Mucosa of gallbladder (tissue), 1 donor: ENCODE measurements at places on chromosomes 2 and 18.

DNA sequence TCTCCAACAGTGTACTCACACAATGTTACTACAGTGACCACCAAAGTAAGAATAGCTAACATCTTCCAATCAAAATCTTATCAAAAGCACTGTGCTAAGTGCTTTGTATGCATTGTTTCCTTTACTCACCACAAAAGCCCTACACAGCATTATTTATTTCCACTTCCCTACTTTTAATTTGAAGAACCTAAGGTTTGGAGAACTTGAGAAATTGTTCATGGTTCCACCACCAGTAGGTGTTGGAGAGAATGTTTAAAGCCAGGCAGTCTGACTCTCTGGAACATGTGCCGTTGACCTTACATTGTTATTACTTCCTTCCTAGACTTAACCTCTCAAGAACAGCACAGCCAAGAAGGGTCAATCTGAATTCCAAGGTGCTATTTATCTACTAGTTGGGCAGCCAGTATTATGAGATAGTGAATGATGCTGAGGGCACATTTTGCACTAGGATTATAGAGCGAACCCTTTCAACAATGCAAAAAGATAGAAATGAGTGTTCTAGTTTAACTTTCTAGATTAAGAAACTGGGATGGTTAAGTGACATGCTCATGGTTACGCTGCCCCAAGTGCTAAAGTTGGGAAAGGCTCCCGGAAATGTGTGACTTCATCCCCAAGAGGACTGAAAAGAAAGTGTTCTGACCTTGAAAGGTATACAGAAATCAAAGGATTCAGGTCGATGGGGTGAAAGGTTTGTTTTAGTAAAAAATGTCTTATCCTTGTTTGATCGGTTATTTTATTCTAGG is 55.2 kb upstream of the FAM136A start:
- DNase-seq = no peak

- no peak for DNase-seq
These were observed 62.6 kb downstream of the KCTD18 start for GRCh38 chr2:200447139-200447855.

- DNase-seq = no peak
These were observed 832.8 kb upstream of the ID2 start for GRCh38 chr2:7849027-7849426.

- DNase-seq = peak; percentile 70
These were observed 297.4 kb upstream of the GCFC2 start for GRCh38 chr2:76008001-76008702.

DNA sequence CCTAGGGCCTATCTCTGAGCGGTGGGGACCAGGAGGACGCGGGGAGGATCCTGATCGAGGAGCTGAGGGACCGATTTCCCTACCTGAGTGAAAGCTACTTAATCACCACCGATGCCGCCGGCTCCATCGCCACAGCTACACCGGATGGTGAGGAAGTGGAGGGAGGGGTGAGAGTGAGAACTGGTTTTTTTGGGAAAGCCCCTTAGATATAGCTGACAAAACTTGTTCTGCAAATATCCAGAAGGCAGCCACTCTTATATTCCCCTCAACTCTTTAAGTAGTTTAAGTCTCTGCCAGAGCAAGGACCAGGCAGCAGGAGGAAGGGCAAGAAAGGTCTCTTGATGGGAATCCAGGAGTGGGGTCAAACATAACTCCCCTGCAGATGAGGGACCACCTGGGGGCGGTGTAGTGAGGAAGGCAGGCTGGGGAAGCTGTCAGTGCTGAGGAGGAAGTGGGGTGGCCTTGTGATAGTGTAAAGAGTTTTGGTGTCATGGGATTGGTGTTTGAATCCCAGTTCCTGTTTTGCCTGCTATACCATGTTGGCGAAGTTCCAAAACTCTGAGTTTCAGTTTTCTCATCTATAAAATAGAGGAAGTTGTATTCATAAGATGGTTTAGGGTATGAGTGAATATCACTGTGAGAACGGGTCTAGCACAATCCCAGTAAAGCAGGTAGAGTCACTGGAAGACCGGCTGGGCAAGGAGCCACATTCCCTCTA is 3.4 kb downstream of the NAGK start:
- peak; percentile 30 for DNase-seq

- no peak for DNase-seq
These were observed 156.2 kb upstream of the NABP1 start for GRCh38 chr2:191521608-191522208.

DNA sequence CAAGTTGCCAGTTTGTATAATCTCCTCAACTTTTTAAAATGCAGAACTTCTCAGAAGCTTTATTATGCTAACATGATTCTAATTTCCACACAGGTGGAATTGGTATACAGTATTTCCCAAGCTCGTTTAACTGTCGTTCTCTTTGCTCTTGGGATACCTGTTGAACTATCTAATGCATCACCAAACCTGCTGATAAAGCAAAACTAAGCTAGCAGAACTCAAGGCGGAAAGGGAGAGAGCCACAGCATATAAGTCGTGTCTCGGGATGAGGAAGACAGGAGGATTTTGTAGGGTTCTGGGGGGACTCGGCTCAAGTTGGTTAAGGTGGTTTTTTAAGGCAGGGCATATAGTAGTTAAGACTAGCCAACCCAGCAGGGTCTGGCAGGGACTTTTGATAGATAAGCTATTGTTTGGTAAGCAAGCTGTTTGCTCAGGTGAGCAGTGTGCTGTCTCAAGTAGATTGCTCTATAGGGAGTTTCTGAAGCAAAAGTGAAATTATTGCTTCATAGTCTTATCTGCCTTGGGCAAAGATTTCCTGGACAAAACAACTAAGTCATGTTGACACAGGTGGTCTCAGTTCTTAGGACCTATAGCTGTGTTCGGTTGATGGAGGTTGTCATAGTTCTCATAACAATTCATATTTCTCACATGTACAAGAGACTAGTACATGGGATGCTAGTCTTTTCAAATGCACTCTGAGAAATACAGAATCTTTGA is 28.2 kb upstream of the CHRNA1 start:
- no peak for DNase-seq

DNA sequence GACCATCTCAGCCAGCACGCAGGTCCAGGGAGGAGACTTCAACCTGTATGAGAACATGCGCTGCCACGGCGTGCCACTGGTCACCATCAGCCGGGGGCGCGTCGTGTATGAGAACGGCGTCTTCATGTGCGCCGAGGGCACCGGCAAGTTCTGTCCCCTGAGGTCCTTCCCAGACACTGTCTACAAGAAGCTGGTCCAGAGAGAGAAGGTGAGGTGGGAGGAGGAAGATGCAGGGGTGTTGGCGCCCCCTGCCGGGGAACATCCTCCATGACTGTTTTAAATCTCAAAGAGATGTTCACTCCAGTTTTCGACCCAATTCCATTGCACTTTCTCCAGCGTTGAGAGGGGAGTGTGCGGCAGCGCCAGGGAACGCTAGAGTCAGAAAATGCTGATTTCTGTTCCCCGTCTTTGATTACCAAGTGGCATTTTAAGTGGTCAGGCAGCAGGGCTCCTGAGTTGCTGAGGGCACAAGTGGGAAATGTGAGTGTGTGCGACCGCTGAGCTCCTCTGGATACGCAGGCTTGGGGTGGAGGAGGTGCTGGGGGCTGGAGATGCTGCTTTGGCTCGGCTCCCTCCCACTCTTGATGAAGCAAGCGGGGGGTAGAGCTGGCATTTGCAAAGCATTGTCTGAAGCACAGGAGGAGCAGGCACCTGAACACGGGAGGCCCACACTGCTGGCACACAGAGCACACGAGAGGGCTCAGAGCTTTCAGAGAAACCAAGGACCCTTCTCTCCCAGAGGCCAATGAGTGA is 27.7 kb upstream of the MAPRE3 start:
- DNase-seq = peak; percentile 59

DNA sequence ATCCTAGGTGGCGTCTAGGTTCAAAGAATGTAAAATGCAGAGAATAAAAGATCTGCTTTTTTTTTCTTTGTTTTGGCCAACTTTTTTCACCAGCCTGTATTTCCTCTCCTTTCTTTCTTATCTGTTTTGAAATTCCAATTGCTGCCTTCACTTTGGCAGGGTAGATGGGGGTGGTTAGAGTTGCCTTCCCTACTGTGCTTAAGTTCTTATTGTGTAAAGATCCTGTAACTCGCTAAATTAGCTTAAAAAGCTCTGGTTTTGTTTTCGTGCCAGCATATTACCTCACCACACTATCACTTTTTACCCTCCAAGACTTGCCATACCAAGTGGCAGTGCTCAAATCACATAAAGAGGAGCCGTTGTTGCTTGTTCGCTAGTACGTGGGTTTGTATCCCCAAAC is 921.7 kb downstream of the DPP10 start:
- DNase-seq = no peak

DNA sequence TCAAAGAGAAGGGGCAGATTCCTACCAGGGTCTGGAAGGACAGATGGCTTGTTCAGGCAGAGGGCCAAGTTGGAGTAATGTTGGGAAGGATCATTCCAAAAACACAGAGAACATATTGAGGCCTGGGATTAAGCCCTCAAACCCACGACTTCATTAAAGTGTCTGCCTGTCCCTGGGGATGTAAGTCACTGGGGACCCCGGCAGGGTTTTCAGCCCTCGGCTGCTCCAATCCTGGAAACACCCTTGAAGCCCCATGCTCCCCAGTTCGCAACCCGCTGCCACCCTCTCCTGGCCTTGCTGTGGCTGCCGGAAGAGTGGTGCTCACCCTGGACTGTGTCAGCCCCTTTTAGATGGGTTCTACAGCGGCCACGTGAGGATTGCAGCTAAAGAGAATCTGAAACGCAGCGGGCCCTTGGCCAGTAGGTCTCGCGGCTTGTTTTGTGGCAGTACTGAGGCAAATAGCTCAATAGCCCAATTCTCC is 79.9 kb downstream of the EPAS1 start:
- DNase-seq = peak; percentile 37

DNA sequence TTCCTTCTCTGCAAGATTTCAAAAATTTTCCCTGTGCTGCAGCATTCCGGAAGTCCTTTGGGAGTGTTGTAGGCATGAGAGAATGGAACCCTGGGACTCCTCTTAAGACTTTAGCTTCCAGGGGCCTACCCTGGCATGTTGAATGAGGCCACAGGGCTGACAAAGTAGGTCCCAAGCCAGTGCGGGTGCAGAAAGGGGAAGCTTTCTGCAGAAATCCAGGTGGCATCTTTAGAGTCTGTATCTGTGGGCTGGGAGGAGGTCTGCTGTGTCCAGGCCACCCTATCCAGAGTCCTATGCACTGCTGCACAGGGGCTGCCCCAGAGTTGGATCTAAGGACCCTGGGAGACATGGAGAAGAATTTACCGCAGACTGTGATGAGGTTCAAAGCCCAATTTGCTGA is 1.9 kb upstream of the SIX2 start:
- DNase-seq = no peak

- no peak for DNase-seq
These were observed 39.1 kb downstream of the MRPS5 start for GRCh38 chr2:95082477-95082876.

GRCh38 chr2:106026271-106027190 is 167.6 kb downstream of the UXS1 start:
- DNase-seq = no peak

GRCh38 chr18:36633961-36634412 is 194.8 kb downstream of the TPGS2 start:
- no peak for DNase-seq

DNA sequence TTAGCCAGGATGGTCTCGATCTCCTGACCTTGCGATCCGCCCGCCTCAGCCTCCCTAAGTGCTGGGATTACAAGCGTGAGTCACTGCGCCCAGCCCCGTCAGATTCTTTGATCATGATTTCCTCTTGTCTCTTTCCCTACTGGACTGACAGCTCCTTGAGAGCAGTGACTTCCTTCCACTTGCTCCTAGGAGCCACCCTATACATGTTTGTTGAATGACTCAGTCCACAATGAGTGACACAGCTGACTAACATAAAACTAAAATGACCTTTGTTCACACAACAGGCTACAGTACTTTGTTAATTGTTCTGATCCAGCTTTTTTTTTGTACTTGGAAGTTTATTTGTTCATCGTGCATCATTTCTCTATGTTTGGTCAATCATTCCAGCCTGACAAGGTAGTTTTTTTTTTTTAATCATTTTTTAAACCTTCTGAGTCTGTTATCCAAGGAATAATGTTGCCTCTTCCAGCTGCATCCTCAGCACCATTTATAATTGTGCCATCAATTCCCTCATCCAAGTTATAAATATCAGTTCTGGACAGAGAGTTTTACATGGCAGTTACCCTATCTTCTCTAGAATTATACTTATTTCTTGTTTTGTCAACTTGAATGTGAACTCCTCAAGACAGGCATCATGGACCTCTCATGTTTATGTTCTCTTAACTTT is 42.9 kb upstream of the TUBA3E start:
- peak; percentile 64 for DNase-seq

GRCh38 chr18:72846736-72847533 is 20.9 kb downstream of the NETO1 start:
- DNase-seq = no peak

DNA sequence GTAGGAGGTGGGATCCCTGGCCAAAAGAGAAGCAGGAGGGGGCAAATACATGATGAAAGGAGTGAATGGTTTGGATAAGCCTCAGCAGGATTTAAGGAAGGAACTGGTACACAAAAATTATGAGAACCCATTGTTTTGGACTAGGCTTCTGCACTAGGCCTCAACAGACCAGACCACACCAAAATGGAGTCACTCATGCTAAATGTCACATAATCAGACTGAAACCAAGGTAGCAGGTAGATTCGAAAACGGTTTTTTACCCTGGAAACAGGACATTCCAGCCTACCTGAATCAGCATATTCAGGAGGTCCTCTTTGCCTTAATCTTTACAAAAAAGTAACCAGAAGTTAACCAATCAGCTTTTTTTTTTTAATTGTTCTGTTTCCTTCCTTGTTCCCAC is 49.4 kb upstream of the CDCA7 start:
- no peak for DNase-seq

GRCh38 chr2:217650229-217650628 is 352.6 kb downstream of the TNS1 start:
- DNase-seq = no peak

GRCh38 chr2:240432820-240433801 is 2.4 kb upstream of the GPC1 start:
- DNase-seq = no peak

DNA sequence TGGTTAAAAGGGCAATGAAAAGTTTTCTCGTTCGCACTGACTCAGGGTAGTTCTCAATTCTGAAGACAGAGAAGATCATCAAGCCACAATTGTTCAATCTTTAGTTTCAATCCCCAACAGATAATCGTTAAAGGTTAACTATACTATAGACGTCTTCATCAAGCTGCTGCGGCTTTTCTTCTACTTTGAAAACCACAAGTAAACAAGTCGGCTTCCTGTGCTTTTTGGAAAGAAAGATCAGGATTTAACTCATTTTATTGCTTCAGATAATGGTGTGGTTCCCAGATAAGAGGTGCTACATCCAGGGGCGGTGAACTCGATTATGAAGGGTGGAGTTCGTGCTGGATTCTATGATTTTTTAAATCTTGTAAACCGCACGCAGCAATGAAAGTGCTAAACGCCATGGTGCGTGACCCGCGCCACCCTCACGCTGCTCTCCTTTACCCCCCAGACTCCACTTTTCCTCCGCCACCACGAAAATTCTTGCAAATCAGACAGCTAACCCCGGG is 545 bp upstream of the CDCA7 start:
- DNase-seq = no peak

DNA sequence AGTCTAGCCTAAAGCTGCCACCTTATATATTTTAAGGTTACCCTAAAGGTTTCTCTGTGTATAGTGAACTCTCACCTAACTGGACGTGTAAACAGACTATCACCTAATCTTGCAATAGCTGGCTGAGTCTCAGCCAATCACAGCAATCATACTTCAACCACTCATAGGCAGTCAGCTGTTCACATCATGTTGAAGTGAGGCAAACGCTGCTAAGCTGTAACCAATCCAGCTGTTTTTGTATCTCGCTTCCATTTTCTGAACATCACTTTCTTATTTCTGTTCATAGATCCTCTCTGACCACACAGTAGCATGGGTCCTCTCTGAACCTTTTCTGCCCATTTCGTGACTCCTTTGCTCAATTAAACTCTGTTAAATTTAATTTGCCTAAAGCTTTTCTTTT is 468.2 kb upstream of the POU3F3 start:
- DNase-seq = no peak

- DNase-seq = no peak
These were observed 750.2 kb downstream of the SLC4A3 start for GRCh38 chr2:220377482-220378155.
